Retinal pigment epithelial cell (primary cell): ENCODE measurements at places on chromosomes 6 and 20.
A peak's percentile ranks its signal among the peaks of the same experiment; 100 is the strongest.

- DNase-seq, result no peak
These were observed 262.0 kb upstream of the JARID2 start for GRCh38 chr6:14983599-14984518.

DNA sequence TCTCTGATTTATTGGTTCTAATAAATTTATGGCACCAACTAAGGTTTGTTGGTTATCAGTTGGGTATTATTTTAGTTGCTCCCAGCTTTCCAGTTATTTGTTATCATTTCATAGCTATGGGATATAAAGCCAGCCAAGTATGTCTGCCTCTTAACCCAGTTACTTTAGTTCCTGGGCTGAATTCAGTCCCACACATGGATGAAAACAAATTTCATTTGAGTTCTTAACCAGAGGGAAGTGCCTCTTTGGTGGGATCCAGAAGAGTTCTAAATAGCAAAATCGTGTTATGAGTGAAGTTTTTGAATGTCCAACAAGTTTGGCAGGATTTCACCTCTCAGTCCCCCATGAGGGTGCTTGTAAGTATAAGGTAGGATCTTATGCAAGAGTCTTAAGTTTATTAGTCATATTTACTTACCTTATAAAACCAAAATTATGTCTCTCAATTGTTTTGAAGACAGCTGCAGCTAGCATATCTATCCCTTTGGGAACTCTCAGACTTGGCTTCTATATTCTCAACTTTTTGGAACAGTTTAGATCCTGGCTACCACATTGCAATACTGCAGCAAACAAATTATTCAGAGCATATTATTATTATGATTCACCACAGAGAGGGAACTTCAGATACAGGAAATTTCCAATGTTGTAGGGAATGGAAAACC lies 683.6 kb downstream of the BCKDHB start:
- no peak for DNase-seq

DNA sequence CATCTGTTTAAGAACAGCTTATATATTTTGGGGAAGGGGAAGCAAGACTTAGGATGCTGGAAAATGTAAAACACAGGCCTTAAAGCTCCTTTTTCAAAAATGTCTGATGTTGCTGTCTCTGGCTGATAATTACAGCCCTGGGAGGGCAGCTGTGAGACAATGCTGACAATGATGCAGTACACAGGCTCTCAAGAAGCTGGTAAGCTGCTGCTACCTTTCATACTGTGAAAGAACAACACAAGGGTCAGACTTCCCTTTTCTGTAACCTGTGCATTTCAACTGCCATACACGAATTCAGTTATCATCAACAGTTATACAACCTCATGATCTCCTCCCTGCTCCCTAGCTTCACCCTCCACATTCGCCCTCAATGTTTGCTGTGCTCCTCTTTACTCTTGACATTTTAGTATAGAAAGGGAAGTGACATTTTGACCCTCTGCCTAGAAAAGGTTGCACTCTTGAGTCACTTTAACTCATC lies 25.2 kb downstream of the MAP7 start:
- no peak for DNase-seq

DNA sequence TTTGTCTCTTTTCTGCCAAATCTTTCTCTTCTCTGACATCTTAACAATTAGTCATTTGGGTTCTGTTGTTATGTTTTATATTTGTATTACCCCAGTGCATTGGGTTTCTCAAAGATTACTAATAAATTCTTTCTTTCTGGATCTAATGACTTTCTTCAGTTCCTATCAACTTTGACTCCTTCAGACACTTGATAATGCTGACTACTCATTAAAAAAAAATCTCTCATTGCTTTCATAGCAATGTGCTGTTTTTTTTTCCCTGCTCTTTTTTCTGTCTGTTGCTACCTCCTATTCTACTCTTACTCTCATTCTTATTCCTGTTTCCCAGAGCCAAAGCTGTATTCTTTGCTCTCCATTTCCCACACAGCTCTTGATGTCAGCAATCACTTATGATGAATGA lies 81.3 kb upstream of the MAP3K7 start:
- no peak for DNase-seq

GRCh38 chr6:125802943-125803377 lies 12.2 kb downstream of the NCOA7 start:
- no peak for DNase-seq

- no peak for DNase-seq
These were observed 155.9 kb upstream of the POU3F2 start for GRCh38 chr6:98678481-98678880.

GRCh38 chr20:48286601-48287000 lies 501.3 kb upstream of the SULF2 start:
- no peak for DNase-seq

- DNase-seq, result peak; percentile 34
These were observed 22.2 kb downstream of the RWDD2A start for GRCh38 chr6:83215131-83216047.

DNA sequence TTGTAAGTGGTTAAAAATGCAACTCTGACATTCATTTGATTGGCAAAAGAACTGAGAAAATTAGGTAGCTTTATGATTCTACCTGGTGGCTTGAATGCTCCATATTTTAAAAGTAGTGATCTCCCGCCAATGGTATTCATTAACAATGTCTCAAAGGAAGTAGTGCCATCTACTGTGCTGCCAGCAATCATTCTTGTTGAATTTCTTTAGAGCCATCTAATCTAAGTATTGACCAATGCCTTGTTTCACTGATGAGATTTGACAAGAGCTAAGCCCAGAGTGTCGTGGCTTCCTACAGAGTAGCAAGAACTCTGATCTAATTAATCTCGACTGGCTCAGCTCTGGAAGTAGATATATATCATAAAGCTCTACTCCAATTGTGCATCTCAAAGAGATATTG lies 696.7 kb downstream of the C6orf118 start:
- no peak for DNase-seq

GRCh38 chr20:32819992-32820697 lies 391 bp downstream of the MAPRE1 start:
- DNase-seq, result no peak

- DNase-seq, result peak; percentile 55
These were observed 1.1 kb downstream of the AGPAT4 start for GRCh38 chr6:161272635-161273273.

- no peak for DNase-seq
These were observed 9.7 kb downstream of the MRPL14 start for GRCh38 chr6:44117397-44118128.
